NCI-H345 (cell line): ENCODE measurements at places on chromosomes 11 and 22.

- DNase-seq, result peak; percentile 32
Observed at GRCh38 chr11:13434247-13435205, 28.5 kb downstream of the BTBD10 start.

- DNase-seq, result no peak
Observed at GRCh38 chr11:91133361-91133760, 910.5 kb upstream of the CHORDC1 start.

DNA sequence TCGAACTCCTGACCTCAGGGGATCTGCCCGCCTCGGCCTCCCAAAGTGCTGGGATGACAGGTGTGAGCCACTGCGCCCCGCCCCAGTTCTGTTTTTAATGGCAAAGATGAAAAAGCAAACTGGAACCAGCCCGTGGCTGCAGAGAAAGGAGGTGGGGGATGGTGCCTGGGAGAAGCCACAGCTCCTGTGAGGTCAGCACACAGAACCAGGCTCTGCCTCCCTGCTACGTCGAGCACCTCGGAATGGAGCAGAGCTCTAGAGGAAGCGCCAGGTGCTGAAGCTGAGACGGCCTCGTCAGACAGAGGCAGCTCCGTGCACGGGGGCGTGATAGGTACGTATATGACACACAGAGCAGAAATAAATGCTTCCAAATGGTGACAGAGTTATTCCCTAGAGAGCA is 8.5 kb downstream of the DRD4 start:
- DNase-seq, result no peak

DNA sequence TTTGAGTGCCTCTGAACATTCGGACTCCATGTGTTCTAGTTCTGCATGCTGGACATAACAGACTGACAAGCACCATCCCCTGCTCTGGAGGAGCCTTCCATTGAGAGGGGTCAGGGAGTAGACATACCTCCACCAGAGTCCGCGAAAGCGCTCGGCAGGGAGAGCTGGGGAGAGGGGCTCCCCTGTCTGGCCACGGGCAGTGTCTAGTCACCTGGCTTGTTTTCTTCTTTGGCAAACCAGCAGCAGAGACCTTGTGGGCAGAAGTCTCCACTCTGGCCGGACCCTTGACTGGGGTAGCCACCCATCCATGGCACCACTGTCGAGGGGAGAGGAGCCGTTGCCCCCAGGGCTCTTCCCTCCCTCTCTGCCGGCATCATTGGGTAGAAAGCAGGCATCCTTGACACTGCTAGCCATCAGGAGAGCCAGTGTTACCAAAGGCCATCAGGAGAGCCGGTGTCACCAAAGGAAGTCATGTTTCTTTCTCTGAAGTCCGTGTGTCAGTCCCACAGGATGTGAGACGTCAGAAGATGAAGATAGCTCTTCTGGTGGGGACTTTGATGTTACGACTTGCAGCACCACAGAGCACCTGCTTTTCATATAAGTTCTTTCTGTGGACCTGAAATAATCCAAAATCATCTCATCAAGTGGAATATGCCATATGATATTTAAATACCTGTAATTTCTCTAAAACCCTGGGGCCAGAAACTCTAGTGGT is 305.6 kb downstream of the TBC1D22A start:
- no peak for DNase-seq

DNA sequence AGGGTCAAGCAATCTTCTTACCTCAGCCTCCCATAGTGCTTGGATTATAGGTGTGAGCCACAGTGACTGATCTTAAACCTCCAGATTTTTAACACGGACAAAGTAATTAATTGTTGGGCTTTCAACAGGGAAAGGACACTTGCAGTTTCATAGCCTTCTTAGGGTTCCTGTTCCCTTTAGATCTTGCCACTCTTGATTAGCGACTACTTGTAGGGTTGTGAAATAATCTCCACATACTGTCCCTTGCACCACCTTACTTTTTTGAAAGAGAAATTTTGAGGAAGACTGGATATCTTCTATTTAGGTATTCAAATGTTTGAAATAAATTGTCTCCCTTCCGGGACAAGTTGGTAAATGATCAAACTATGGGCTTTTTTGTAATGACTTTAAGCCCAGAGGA is 7.6 kb downstream of the MS4A4E start:
- no peak for DNase-seq

GRCh38 chr11:122976734-122977469 is 4.7 kb downstream of the BSX start:
- DNase-seq, result no peak

DNA sequence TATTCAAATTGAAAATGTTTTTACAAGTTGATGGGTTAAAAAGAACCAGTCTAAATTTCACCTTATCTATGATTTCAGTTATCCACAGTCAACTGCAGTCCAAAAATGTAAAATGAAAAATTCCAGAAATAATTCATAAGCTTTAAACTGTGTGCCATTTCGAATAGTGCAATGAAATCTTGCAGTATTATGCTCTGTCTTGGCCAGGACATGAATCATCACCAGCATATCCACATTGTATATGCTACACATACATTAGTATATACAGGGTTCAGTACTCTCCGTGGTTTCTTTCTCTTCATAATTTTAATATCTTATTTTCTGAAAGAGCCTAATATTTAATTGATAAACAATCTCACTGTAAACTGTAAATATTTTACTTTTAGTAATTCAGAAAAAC is 45.9 kb downstream of the ARHGAP32 start:
- no peak for DNase-seq

GRCh38 chr11:12478743-12479142 is 101.4 kb downstream of the PARVA start:
- DNase-seq, result no peak

GRCh38 chr22:50008151-50009040 is 4.2 kb downstream of the IL17REL start:
- DNase-seq, result peak; percentile 90

- DNase-seq, result no peak
Observed at GRCh38 chr11:84671325-84671999, 955.7 kb downstream of the DLG2 start.

- DNase-seq, result no peak
Observed at GRCh38 chr11:58856806-58857205, 12.3 kb upstream of the GLYATL2 start.

- no peak for DNase-seq
Observed at GRCh38 chr11:45304111-45304991, 18.2 kb upstream of the SYT13 start.

- DNase-seq, result no peak
Observed at GRCh38 chr11:119755356-119756071, 26.5 kb upstream of the NECTIN1 start.

DNA sequence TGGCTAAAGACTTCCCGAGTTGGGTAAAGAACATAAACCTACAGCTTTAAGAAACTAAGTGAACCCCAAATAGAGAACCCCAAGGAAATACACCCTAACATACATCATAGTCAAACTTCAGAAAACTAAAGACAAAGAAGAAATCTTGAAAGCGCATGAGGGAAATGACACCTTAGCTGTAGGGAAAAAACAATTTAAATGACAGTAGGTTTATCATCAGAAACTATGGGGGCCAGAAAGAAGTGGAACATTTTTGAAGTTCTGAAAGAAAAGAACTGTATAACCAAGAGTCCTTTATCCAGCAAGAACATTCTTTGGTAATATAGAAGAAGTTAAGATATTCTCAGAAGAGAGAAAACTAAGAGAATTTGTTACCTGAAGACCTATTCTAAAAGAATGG is 15.5 kb upstream of the OR2AT4 start:
- DNase-seq, result no peak

DNA sequence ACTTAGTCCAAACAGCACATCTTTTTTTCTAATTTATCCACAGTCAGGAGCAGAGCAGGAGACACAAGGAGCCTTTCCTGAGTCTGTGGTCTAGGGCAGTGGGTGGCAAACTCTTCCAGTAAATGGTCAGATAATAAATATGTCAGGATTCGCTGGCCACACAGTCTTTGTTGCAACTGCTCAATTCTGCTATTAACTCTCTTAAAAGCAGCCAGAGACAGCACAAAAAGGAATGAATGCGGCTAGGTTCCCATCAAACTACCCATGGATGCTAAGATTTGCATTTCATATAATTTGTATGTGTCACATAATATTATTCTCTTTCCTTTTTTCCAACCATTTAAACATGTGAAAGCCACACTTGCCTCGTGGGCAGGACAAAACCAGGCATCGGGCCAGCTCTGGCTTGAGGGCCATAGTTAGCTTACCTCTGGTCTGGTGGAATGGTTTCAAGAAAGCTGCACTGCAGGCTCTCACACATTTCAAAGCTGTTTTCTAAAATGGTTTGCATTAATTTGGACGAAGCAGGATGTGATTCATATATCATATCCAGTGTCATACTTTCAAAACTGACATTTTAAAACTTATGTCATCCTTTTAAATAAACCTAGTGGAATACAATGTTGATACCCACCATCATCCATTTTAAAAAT is 64.7 kb upstream of the CD5 start:
- no peak for DNase-seq

- no peak for DNase-seq
Observed at GRCh38 chr22:33639588-33640254, 280.6 kb downstream of the LARGE1 start.

GRCh38 chr11:100703801-100704575 is 16.9 kb downstream of the ARHGAP42 start:
- no peak for DNase-seq

- DNase-seq, result no peak
Observed at GRCh38 chr11:83510530-83511460, 224.6 kb upstream of the CCDC90B start.

DNA sequence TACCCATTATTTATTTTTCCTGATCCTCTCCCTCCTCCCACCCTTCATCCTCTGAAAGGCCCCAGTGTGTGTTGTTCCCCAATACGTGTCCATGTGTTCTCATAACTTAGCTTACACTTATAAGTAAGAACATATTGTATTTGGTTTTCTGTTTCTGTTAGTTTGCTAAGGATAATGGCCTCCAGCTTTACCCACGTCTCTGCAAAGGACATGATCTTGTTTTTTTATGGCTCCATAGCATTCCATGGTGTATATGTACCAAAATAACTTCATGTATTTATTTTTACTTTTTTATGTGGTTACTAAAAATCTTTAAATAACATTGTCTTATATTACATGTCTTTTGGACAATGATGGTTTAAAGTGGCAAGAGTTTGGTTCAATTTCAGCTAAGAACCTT is 15.2 kb downstream of the PDGFD start:
- DNase-seq, result no peak

DNA sequence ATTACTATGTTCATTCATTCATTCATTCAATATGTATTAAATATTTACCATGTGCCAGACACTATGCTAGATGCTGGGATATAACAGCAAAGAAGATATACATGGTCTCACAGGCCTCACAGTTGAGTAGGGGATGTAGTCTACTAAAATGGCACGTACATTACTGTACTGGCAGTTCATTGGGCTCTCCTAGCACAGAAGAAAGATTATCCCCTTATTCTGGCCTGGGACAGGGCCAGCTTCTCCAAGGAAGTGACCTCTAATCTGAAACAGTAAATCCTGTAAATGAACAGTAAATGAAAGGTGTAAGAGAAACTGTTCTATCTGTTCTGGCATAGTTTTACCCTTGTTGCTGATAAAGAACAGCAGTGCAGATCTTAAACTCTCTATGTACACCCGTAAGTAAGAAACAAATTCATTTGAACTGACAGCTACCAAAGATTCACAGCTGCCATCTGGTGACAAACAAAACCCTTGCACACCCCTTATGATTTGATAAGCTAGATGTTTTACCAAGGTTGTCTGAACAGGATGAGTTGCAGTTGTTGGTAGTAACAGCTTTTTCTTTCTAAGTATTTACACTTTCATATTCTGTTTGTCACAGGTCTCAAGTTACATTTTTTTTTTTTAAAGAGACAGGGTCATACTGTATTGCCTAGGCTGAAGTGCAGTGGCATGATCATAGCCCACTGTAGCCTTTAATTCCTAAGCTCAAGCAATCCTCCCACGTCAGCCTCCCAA is 263.1 kb downstream of the TMEM135 start:
- DNase-seq, result no peak

DNA sequence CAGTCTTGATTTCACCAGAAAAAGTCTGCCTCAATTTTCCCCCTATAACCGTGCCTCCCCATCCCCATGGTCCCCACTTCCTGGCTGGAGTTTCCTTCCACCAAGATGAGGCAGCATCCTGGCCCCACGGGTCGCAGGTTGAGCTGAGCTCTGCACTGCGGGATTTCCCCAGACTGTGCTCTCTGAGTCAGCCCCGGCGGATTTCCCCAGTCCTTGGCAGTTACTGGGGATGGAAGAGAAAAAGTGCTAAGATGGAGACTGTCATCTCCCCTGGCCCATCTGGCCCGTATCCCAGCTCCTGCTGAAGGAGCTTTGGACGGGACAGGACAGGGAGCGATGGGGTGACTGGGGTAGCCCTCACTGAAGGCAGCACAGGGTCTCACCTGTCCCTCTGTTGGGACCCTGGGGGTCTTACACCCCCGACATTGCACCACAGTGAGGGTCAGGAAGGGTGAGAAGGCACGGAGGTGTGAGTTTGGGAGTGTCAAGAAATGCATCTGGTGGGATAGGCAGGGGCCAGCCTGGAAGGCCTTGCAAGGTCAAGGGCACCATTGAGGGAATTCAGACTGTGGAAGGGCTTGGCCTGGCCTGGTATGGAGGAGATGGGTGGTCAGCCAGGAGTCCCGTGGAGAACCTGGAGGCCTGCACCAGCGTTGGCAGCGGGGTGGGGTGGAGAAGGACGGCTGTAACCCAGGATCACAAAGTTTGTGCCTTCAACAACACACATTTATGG is 36.5 kb downstream of the NADSYN1 start:
- no peak for DNase-seq

GRCh38 chr11:88531831-88532230 is 194.3 kb upstream of the CTSC start:
- DNase-seq, result no peak

DNA sequence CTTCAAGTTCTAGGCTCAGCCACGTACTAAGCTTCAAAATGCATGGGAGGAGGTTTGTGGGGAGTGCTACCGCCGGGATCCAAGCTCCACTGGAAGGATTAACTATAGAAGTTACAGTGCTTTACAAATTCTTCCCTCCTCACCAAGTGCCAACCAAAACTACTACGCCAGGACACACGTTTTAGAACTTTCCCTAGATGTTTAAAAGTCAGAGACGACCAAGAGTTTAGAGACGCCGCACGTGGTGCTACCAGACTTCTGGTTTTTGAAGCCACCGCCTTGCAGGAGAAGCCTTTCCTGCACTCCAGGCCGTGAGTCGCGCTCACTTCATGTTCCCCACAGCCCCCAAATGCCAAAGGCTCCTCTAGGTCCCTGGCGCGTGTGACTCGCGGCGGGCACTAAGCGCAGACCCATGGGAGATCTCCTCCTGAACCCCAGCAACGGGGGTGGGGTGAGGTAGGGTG is 734 bp downstream of the SNU13 start:
- DNase-seq, result no peak
